SJSA1 (cell line): ENCODE measurements at places on chromosomes 7 and 10.

DNA sequence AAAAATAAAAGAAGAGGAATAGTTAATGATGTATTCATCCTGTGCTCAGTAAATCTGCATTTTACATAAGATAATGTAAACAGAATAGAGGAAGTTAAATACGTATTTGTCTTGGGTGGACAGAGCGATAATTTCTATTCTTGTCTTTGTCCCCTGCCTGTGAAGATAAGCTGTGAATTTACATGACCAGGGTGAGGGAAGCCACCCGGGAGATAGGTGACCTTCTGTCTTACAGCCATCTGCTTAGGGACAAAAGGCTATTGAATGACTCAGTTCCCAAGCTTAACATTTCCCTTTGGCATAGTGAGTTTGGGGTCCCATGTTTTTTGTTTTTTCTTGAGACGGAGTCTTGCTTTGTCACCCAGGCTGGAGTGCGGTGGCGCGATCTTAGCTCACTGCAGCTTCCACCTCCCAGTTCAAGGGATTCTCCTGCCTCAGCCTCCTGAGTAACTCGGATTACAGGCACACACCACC, 88.7 kb upstream of the KCTD7 start:
- no peak for DNase-seq

DNA sequence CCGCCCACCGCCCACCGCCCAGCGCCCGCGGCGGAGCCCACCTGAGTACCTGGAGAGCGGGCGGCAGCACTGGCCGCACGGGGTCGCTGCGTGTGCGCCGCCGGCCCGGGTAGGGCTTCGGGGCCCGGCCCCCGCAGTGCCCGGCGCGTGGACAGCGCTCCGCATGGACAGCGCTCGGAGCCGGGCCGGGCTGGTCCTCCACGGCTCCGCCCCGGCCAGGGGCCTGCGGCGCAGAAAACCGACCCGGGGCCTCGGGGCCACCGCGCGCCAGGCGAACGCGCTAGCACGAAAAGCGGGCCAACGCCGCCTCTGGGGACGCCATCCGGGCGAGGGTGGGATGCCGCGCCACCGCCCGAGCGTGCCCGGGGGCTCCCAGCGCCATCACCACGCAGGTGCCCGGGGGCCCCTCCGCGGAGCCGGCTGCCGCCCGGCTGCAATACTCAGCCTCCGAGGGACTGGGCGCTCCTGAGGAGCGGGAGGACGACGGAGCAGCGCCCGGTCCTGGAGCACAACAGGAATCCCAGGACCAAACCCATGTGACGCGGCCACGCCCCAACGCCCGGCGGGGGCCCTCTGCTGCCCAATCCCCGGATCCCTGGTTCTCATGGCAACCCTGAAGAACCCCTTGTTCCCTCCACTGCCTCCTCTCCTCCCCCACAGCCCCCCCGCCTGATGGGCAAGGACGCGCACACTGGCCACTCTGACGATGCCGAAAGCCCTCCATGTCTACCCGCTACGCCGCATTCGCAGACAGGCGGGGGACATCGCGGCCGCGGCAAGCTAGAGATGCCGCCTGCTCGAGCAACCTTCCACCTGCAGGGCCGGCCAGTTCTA, at the start of gene GRB10:
Gene GRB10 (minus strand): TSS at position 522 of the 834 bp plus-strand sequence. CDS start 50,574 bp downstream, outside the sequence.
- DNase-seq: no peak

DNA sequence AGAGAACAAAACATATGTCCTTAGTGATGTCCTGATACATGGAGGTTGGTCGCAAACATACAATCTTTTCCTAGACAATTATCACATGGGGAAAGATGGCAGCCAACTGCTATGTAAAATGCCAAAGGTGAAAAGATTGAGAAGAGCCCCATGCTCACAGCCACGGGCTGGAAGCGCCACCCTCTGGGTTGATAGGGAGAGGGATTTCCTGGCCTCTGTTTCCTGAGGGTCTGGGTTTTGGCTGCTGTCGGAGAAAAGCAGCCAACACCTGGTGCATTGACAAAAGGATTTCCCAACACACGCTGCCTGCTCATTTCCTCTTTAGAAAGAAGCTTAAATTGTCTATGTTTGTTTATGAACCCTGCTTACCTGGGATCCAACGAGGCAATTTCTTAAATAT, 43.8 kb downstream of the ITIH5 start:
- no peak for DNase-seq

DNA sequence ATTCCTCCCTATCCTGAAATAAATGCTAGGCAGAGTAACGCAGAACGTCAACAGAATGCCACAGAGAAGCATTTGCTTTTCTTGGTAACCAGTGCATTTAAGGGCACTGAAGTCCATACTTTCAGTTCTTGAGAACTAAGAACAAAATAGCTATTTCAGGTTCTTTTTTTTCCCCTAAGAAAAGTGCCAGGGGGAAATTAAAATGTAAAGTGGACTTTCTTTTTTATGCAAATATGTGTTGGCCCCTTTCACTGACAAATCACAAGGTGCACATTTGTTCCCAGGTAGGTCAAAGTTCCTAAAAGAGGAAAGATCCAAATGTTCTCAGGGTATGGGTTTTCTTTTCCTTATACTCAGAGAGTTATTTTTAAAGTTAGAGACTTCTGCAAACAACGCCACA, 151.5 kb downstream of the HPSE2 start:
- no peak for DNase-seq

- DNase-seq: no peak
Measured at GRCh38 chr7:86643561-86644281, at the start of gene GRM3. Gene GRM3 (plus strand): TSS chr7:86643909. CDS start chr7:86765146, 121,237 bp downstream.

- DNase-seq: no peak
Measured at GRCh38 chr7:9608560-9608959, 1175.2 kb downstream of the NXPH1 start.

DNA sequence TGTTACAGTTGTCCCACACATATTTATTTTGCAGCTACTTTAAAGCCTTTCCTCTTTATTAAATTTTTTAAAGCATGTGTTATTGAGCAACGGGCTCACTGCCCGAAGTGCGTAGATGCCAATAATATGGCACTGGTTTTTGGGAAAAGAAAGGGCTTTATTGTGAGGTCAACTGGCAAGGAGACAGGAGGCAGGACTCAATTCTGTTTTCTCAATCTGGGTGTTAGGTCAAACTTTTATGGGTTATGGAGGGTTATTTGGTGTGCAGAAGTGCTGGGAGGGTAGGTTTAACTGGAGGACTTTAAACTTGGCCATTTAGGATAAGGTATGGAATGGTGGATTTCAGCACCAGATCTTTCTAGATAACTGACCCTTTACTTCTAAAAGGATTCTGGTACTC, 183.6 kb downstream of the LRRC4 start:
- no peak for DNase-seq

- DNase-seq: no peak
Measured at GRCh38 chr10:14554091-14554490, 220.6 kb downstream of the FAM107B start.

DNA sequence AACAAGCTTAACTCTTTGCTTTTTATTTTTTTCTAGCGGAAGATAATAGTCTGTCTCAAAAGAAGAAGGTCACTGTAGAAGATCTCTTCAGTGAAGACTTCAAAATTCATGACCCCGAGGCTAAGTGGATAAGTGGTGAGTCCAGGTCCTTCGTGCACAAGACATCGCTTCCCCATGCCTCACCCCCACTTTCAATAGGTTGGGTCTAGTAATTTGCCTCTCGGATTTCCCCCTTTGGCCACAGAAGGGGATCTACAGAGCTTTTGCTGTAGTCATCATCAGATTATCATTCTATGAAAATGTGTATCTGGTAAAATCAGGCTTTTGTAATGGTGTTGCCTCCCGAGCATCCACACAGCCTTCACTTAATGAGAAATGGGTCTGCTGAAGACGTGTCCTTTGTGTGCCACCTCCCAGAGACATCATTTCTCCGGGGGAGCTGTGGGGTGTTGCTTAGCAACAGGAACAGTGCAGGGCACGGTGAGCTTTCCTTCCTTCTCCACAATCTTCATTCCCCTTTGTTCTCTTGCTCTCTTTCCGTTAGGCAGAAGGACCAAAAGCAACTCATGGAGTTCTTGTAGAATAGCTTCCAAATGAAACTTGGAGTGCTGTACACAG, 422.8 kb downstream of the DPP6 start:
- DNase-seq: no peak

- DNase-seq: peak; percentile 62
Measured at GRCh38 chr10:31650010-31650409, 278.6 kb downstream of the ARHGAP12 start.

DNA sequence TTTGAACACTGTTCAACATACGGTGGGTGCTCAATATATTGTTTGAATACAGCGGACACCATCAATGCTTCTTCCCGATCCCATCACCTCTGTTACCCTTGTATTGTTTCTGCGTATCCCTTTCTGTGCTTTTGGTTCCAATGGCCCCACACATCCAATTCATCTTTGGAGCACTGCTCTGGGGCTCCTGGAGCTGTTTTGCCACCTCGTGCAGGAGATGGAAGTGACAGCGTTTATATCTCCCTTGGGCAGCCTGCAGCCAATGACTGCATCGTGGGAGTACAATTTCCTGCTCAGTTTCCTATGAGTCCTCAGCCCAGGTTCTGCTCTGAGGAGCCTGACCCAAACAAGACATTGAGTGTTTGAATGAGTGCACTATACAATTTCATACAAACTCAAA, 50.2 kb upstream of the PIK3CG start:
- no peak for DNase-seq

- no peak for DNase-seq
Measured at GRCh38 chr10:1551636-1552338, 185.5 kb downstream of the ADARB2 start.

DNA sequence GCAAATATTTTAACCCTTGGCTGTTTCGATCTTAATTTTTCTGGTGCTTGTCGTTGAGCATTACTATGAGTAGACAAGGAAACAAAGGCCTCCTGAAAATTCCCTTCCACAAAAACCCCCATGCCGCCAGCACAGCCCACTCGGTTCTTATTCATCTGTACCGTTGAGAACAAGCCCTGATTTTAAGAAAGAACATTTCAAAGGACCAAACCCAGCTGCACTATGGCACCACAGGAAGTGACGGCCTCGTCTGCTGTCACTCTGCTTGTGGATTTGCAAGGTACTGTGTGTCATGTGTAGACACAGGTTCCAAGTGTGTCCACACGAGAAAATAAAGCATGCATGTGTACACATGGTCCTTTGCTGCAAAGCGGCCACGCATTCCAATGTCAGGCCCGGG, 285.2 kb downstream of the DNAJB6 start:
- no peak for DNase-seq

- DNase-seq: peak; percentile 94
Measured at GRCh38 chr7:155166673-155167370, 96.7 kb downstream of the HTR5A start.

- DNase-seq: no peak
Measured at GRCh38 chr10:74677951-74678350, 148.4 kb upstream of the KAT6B start.

GRCh38 chr7:1231214-1232102, 1.2 kb upstream of the UNCX start:
- no peak for DNase-seq

- DNase-seq: no peak
Measured at GRCh38 chr10:79350407-79351154, 3.3 kb downstream of the PPIF start.

DNA sequence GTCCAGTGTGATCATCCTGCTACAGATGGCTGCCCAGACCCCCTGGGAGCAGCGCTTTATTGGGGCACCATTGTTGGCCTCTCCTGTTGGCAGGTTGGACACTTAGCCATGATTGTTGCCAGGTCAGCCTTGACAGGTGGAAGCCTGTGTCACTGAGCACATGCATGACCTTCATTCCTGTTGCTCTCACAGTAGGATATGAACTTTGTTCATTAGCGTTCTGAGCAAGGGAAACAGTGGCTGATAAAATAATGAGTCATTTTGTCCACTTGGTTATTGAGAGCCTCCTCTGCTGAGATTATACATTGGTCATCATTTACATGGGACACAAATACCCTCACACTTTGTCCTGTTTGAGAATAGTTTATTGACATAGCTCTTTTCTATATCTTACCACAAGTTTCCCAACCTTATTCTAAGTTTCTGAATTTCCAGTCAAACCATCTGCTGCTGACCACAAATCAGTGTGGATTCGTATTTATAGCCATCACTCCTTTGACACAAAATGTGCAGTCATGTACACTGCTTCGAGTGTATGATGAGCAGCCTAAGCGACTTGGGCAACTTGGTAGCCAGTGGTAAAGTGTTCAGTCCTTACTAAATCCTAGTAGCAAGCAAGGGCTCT, 102.6 kb downstream of the TPST1 start:
- no peak for DNase-seq

DNA sequence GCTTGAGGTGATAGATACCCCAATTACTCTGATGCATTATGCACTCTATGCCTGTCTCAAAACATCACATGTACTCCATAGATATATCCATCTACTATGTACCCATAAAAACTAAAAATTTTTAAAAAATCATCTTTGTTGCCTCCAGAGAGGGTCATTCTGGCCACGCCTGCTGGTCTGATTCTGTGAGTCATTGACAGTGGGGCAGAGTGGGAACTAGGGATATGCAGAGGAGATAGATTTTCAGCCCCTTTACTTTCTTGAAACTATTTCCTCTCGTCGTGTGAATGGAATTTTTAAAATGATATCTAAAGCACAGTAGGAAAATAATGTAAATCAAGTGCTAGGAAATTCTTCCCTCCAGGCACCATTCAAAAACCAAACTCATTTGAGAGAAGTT, 715.0 kb upstream of the NRP1 start:
- no peak for DNase-seq

DNA sequence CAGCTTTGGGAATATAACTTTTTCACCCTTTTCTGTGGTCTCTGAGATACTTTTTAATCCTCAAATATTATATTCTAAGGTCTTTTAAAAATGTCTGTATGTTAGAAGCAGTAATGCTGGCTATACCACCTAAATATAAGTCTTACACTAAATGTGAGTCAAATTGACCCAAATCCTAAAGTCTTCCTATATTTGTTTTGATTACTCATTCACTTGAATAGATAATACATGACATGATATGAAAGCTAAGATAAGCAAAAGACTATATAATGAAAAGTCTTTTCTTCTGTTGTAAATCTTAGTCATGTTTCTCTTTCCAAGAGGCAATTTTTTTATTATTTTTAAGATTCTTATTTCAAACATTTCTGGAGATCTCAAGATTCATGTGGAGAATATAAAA, 64.2 kb downstream of the HDAC9 start:
- DNase-seq: no peak

GRCh38 chr10:97647556-97647955, 7.1 kb downstream of the PI4K2A start:
- no peak for DNase-seq

DNA sequence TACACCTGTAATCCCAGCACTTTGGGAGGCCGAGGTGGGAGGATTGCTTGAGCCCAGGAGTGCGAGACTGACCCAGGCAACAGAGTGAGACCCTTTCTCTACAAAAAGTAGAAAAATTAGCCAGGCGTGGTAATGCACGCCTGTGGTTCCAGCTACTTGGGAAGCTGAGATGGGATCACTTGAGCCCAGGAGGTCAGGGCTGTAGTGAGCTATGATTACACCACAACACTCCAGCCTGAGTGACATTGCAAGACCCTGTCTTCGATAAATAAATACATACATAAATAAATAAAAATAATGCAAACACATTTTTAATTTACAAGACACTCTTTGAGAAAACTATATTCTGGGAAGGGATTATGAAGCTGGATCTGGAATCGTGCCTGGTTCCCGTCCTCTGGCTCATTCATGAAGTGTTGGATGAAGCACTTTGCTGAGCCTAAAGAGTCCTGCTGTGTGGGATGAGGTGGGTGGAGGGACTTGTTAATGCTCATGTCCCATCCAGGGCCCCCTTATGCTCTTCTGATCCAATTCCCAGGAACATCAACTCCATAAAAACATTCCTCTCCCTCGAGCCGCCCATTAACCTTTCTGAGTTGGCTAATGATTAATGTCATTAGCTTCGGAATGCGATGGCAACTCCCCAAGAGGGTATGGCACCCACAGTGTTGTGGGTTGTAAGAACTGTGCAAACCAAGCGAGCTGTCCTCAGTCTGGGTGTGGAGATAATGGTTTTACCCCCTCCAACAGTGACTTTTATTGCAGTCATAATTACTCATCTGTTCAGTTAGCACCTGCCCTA, 236.3 kb downstream of the BAMBI start:
- no peak for DNase-seq
